CD4-positive, alpha-beta T cell treated with Interleukin-4 for 4 hours (primary cell): ENCODE measurements at places on chromosomes 2 and 18.

DNA sequence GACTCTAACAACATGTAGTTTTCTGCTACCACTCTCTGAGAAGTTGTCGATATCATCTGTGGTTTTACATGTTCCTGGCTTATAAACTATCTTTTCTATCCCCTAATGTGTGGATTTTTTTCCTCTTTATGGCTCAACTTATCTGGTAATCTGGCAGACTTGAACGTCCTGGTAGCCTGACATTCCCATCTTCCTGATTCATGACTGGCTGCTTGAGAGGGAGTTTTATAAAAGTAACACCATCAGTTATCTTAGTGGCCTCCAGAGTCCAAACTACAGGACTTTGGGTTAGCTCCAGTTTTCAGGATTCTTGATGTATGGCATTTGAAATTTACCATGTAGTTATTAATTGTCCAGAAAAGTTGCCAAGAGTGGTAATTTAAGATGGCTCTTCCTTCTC lies 174.0 kb upstream of the GULP1 start:
- no peak for DNase-seq

GRCh38 chr2:43944915-43945314 lies 50.9 kb downstream of the LRPPRC start:
- DNase-seq: no peak

DNA sequence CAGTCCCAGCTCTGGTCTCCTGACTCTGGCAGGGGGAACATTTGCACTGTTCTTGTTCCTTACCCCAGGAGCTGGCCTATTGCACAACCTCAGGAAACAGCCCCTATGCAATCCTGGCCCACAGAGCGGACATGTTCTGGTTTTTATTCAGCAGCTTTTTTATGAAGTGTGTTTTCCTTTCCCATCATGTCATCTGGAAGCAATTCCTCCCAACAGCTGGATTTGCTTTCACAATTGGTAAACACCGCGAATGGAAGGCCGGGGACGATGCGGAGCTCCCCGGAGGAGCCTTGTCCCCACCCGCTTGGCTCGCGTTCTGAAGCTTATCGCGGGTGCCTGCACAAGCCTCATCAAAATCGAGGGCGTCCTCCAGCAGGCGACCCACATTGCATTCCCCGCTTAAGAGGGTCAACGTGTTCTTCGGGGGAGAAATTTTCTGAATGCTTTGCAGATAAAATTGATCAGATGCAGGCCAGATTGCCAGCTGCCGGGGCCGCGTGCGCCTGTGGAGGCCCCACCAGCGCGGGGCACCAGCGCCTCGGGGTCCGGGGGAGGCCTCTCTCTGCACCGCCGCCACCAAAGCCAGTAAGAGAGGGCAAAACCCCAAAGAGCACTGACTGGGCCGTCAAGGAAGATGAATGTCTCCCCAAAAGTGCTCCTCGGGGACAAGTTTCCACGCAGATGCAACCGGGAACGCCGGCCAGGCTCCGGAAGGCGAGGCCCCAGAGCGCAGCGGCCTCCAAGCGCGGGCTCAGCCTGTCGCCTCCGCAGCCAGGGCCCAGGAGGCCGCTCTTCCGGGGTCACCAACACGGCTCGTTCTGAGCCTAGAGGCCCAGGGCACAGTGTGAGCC lies 60.3 kb upstream of the SP3 start:
- DNase-seq: no peak

DNA sequence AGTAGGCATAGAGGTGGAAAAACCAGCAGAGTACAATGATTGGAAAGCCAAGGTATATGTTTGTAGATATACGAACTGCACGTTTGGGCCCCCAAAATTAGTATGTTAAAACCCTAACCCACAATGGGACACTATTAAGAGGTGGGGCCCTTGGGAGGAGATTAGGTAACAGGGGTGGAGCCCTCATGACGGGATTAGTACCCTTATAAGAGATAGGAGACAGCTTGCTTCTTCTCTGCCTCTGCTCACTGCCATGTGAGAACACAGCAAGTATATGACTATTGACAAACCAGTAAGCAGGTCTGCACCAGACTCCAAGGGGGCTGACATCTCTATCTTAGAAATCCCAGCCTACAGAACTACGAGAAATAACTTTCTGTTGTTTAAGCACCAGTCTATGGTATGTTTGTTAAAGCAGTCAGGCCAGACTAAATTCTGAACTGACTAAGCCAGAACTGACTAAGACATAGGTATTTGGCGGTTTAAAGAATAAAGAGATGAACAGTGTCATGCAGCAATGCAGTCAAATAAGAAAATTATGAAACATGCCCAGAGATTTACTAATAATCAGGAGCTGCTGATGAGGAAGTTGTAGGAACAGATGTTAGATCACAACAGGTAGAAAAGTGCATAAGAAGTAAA lies 182.9 kb downstream of the DYM start:
- no peak for DNase-seq

DNA sequence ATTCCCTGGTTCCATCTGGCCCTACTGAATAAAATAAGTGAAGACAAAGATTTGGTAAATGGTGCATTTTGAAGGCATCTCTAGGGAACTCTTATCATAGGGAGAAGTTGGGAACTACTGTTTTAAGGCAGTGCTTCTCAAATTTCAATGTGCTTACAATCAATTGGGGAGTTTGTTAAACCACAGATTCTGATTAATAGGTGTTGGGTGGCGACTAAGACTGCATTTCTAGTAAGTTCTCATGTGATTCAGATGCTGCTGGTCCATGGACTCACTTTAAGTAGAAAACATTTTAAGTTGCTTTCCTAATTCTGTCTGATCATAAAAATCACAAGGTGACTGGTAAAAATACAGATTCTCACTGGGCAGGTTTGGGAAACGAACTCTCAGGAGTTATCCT lies 14.6 kb downstream of the FARSB start:
- no peak for DNase-seq

DNA sequence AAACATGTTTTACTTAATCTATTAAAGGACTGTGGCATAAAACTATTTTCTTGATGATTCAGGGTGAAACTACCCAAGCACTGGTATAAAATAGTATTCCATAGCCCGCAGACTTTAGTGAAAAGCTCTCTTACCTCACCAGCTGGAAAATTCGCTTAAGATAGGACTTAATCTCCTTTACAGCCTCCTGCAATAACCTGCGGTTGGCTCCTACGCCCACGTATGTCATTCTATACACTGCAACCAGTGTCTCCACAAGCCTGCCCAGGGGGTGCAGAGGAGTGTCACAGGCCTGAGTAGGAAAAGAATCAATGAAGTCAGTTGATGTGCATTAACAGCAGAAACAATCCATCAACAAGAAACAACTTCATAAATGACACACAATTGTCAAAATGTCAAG lies 11.3 kb upstream of the MPP4 start:
- no peak for DNase-seq

DNA sequence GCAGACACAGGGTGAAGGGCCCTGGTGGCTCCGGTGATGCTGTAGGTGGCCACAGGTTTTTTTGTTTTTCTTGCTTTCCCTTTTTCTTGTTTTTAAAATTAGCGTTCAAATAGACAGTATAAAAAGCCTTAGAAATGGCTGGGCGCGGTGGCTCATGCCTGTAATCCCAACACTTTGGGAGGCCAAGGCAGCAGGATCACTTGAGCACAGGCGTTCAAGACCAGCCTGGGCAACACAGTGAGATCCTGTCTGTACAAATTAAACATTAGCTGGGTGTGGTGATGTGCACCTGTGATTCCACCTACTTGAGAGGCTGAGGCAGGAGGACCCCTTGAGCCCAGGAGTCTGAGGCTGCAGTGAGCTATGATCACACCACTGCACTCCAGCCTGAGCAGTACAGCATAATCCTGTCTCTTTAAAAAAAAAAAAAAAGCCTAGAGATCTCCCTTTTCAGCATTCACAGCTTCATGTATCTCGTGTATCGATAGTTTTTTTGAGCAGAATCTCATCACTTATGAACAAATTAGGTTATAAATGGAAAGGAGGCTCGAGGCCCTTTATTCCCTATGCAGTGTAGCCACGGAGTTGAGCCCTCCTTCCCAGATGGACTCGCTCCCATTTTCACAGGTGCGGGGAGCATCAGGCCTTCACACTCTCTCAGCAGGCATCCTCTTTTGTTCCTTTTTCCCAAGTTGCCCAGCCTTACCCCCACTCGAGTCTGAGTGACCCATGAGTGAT lies 50.8 kb downstream of the EMILIN2 start:
- no peak for DNase-seq

DNA sequence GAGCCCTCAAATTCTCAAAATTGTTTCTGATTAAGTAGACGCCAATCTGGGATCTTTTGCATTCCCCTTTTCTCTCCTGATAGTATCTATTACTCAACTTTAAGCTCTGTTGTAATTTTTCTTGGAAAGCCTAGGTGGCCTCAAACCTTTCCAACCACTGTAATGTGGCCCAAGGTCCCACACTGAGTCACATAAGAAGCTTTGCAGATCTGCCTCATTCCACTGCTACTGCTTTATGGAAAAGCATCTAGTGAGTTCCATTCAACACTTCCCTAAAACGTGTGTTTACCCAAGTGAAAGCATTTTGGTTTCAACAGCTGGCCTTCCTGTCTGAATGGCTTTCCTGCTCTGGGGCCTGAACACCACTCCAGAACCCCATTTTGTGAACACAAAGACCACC lies 493.6 kb upstream of the SPHKAP start:
- no peak for DNase-seq

DNA sequence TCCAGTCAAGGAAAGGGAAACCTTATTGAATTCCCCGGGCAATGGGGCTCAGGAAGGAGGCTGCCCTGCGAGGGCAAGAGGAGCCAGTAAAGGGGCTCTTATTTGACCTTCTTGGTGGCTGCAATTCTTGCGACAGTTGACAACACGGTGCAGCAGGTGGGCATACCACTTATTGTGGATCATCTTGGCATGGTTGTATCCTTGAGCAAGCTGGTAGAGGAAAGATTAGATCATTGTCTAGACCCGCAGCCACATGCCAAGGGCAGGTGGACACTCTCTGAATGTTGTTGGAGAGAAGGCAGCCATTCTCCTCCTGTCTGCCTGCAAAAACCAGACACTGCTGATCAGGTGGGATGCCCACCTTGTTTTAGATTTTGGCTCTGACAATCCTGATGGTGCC lies 170.2 kb upstream of the CHST9 start:
- DNase-seq: no peak

- DNase-seq: no peak
These were observed 106.9 kb downstream of the LIPG start for GRCh38 chr18:49668574-49669275.

DNA sequence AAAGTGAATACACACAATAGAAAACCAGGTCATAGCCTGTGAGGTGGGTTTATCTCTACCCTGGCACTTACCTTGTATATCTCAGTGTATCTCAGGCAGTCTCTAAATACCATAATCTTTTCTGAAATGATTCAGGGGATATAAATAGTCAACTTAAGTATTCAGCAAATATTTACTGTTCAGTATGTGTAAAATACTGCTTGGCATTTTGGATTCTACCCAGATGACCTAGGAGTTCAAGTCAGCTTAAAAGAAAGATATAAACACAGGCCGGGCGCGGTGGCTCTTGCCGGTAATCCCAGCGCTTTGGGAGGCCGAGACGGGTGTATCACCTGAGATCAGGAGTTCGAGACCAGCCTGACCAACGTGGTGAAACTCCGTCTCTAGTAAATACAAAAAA lies 23.8 kb downstream of the GRHL1 start:
- DNase-seq: no peak

GRCh38 chr18:49853436-49853835 lies 40.1 kb upstream of the ACAA2 start:
- DNase-seq: no peak
